SJSA1 (cell line): ENCODE measurements at places on chromosomes 1 and 21. TPM values are rescaled to one million over a fixed set of nuclear protein-coding genes. Genes with fewer than 3 reads are reported as not detected.

Gene TMEM240
- total RNA-seq, result 0.31 and 0.47 TPM in 2 replicates

Gene COL8A2
- total RNA-seq, result 1.1 and 1.2 TPM in 2 replicates

Gene KANK4
- total RNA-seq, result not detected in 2 replicates

Gene CYYR1
- 12.7 and 22.3 TPM in 2 replicates for total RNA-seq

Gene OVAAL
- not detected in 2 replicates for total RNA-seq

Gene HLX
- total RNA-seq, result 5.2 and 8.3 TPM in 2 replicates

Gene OR14K1
- not detected in 2 replicates for total RNA-seq

Gene OR2T11
- not detected in 2 replicates for total RNA-seq

Gene PDC
- total RNA-seq, result not detected in 2 replicates

Gene DNAI4
- total RNA-seq, result 0.91 and 2.6 TPM in 2 replicates

Gene SPRR1B
- total RNA-seq, result not detected in 2 replicates
